ENCODE measurements at places on chromosomes 1 and 21.

- DNase-seq, result no peak
These were observed 143.4 kb downstream of the GALNT2 start for GRCh38 chr1:230210326-230210980.

DNA sequence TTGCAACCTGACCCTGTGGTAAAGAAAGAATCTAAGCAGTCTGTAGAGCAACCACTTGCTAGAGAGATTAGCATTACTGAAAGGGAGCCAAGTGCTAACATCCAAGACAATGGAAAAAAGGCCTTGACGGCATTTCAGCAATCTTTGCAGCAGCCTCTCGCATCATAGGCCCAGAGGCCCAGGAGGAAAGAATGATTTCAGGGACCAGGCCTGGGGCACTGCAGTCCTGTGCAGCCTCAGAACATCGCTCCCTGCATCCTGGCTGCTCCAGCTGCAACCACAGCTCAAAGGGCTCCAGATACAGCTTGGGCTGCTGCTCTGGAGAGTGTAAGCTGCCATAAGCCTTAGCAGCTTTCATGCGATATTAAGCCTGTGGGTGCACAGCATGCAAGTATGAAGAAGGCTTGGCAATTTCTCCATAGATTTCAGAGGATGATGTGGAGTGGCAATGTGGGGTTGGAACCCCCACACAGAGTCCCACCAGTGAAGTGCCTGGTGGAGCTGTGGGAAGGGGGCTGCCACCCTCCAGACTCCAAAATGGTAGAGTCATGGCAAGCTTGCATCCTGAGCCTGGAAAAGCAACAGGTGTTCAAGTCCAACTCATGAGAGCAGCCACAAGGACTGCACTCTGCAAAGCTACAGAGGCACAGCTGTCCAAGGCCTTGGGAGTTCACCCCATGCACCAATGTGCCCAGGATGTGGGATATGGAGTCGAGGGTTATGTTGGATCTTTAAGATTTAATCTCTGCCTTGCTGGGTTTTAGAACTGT, 110.6 kb upstream of the HMGB4 start:
- DNase-seq, result no peak

DNA sequence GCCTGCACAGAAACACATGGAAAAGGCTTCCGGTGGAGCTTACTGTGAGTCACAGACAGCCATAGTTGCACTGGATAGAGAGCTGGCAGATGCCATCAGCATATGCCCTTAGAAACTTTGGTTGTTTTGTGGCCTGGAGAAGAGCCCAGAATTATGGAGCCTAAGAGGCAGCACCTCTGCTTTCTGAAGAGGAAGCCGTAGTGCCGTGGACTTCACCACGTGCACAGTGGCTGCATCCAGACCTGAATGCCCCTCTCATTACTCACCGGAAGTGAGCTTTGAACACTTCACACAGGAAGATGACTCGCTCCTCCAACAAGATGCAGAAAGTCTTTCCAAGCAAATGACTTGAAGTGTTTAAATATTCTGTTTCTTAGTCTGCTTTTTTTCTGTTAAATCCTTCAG, 28.4 kb downstream of the JUN start:
- no peak for DNase-seq

DNA sequence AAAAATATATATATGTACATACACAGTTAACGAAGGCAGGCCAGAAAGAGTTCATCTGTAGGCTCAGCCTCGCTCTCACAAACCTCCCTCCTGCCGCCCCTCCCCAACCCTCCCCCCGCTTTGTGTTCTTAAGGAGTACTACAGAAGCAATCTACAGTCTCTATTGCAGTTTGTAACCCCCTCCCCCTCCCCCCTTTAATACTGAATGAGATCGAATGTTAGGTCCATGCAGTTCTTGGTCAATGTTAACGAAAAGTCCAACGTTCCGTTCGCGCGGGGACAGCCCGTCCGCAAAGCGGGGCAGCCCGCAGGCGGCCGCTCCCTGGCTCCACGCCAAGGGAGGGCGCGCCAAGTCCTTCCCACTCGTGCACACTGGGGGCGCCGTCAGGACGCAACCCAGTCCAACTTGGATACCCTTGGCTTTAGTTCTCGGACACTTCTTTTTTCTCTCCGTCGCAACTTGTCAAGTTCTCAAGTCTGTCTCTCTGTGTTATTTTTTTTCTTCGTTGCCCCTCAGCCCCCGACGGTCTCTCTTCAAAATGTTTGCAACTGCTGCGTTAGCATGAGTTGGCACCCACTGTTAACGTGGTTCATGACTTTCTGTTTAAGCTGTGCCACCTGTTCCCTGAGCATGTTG, 2.2 kb downstream of the JUN start:
- no peak for DNase-seq

DNA sequence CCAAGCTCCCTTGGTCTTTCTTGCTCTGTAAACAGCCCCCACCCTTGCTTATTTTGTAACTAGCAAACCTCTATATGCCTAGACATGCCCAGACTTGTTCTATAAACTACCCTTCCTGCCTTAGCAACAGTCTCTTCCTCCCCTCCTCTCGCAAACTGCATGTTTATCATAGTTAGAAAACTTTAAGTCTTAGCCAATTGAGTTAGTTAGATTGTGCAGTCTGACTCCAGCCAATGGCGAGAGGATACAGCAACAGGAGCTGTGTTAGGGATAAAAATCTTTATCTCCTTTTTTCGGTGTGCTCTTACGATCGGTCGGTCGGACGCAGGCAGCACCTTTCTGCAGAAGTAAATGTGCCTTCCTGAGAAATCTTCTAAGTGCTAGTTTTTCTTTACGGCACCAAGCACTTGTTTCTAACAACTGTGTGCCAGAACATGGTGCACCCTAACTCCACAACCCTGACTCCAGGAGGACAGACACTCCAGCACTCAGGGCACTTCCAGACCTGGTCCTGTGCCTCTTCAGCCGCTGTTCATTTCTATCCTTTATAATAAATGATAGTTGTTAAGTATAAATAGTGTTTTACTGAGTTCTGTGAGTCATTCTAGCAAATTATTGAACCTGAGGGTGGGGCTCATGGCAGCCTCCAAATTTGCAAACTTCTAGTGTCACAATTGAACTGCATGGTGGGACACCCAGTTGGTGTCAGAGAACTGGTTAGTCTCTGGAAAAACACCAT, 25.7 kb upstream of the GNG4 start:
- DNase-seq, result no peak

GRCh38 chr1:183730886-183731573, 73.9 kb upstream of the RGL1 start:
- DNase-seq, result no peak

GRCh38 chr21:44962403-44962966, 22.7 kb downstream of the SLX9 start:
- DNase-seq, result no peak

- DNase-seq, result no peak
These were observed 189.4 kb downstream of the NCAM2 start for GRCh38 chr21:21187579-21187978.

- DNase-seq, result no peak
These were observed 4.9 kb downstream of the PLEKHG5 start for GRCh38 chr1:6486433-6487011.

DNA sequence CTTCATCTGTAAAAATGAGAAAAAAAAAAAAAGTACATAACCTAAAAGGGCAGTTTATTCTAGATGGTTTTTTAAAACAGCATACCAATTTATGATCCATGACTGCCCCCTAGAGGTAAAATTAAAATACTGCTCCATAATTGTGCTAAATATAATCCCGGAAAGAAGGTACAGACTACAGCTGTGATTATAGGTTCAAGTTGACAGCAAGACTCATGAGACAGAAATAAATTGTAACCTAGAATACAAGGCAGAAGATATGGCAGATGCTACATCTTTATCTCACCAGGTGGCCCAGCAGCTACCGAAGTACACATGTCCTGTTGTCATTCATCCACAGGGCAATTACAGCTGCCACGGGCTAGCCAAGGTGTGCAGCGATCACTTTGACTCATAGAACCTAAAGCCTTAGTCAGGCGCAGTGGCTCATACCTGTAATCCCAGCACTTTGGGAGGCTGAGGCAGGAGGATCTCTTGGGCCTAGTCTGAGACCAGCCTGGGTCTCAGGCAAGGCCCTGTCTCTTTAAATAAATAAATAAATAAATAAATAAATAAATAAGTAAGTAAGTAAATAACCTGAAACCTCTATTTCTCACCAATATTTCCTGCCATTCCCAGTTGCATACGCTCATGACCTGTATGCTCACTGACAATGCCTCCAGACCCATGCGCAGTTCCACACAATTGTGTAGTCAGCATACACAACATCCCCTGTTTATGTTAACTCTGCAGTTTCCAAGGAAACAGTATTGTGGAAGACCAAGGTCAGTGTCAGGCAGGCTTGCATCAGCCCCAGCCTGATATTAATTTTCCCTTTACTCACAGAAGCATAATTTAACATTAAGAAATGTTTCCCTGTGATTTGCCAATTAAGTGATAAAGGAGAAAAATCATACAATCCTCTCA, 18.3 kb upstream of the PPIE start:
- DNase-seq, result no peak

- no peak for DNase-seq
These were observed 93.0 kb upstream of the DUSP10 start for GRCh38 chr1:221834698-221835513.

DNA sequence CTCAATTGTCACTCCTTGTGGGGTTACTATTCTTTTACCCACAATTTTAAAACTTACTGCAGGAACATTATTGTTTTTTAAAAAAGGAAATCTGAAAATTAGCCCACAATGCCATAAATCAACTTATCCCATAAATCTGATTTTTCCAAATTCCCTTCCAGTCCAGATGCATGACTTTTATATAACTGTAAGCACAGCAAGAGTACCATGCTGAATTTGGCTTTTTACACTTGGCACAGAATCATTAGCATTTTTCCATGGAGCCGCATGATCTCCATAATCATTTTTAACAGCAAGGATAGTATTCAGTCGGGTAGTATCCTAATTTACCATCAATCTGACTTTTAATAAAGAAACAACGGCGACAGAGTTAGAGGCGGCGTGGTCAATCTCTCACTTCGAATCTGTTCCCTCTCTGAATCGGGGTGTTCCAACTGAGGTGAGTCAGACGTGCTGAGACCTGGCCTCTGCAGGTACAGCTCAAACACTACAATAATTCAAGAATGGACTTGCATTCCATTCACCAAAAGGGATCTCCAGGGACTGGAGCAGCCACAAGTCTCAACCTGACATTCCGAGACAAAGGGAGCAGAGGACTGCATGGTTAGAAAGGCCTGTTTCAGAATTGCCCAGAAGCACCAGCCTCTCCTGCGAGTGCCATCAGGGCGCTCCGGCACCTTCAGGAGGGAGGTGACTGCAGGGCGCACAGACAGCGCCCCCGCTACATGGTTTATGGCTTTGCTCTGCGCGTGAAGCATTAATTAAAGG, 48.9 kb downstream of the SLC66A1 start:
- no peak for DNase-seq

DNA sequence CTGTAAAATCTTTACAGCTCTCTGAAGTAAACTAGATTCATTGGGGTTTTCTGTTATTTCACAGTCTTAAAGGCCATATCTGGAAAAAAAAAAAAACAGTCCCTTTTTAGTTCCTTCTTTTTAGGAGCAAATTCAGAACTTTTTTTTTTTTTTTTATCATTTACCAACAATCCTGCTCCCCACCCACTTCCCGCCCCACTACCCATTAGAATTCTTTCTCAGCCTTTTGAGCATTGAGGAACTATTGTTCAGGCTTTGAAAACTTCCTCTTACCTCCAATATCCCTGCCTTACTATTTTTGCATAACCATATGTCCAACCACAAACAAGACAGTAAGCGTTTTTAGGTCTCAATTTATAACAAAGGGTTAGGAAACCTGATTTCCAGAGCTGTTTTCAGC, 330.1 kb downstream of the PLPP3 start:
- no peak for DNase-seq

GRCh38 chr1:195580988-195581387, 1027.3 kb downstream of the KCNT2 start:
- DNase-seq, result no peak

- DNase-seq, result no peak
These were observed 481.1 kb upstream of the NEGR1 start for GRCh38 chr1:72763481-72763880.

All from esophagus squamous epithelium (tissue), 5 donors.